ENCODE measurements at places on chromosomes 13 and 19. TPM values are rescaled to one million over a fixed set of nuclear protein-coding genes. Genes with fewer than 3 reads are reported as not detected.

DNA sequence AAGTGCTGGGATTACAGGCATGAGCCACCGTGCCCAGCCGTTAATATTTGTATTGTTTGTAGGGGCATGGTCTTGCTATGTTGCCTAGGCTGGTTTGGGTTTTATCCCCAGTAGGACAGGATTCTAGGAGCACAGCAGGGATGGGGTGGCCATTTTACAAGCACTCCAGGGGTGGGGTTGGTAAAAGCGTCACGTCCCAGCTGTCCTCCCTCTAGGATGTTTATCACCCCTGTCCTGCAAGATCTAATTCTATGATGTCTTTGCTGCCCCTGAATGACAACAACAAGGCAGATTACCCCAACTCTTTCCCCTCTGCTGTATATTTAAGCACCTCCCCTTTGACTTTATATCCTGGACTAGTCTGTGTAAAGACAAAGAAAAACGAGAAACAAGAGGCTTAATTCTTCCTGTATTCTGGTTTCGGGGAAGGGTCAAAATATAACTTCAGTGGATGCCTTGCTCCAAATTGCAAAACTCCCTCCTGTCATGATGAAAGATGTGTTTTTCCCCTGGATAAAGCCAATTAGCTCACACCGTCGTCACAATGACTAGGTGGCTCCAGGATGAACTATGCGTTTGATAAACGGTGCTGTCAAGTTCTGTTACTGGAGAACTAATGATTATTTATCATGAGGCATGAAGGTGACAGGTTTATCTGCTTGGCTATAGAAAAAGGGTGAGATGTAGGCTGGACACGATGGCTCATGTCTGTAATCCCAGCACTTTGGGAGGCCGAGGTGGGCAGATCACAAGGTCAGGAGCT lies 27.8 kb upstream of the OR1M1 start:
- H3K27ac ChIP-seq, result no peak overlapping the region
- no peaks in the 10 kb centered on the region for H3K27me3 ChIP-seq
- no peak for DNase-seq
- no peaks in the 10 kb centered on the region for H3K36me3 ChIP-seq
- no peaks in the 10 kb centered on the region for H3K4me1 ChIP-seq
- no peak overlapping the region for H3K4me3 ChIP-seq

GRCh38 chr19:17665058-17665457 lies 23.1 kb downstream of the UNC13A start:
- peaks cover 5% of the 10 kb centered on the region for H3K27me3 ChIP-seq
- no peak overlapping the region for H3K4me3 ChIP-seq
- no peak overlapping the region for H3K27ac ChIP-seq
- DNase-seq, result no peak
- no peaks in the 10 kb centered on the region for H3K36me3 ChIP-seq

DNA sequence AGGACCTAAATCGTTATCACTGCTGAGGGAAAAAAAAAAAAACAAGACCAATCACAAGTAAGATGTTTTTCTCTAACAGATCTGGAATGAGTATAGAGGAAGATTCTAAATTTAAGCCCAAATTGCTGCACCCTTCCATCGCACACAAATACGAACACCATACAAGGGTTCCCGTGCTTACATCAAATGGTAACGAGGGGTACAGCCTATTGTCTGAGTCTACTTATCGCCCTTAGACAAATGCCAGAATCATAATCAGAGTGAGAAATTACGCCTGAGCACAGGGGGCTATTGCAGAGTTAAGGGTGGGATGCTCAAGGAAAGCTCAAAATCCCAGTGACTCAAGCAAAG lies 603 bp downstream of the ZC3H13 start:
- no peaks in the 10 kb centered on the region for H3K27me3 ChIP-seq
- no peaks in the 10 kb centered on the region for H3K36me3 ChIP-seq
- peak overlapping the region; percentile 97 for H3K27ac ChIP-seq
- no peak for DNase-seq

- peaks cover 55% of the 10 kb centered on the region for H3K36me3 ChIP-seq
- H3K4me3 ChIP-seq, result no peak overlapping the region
- DNase-seq, result no peak
- peaks cover 24% of the 10 kb centered on the region for H3K4me1 ChIP-seq
Measured at GRCh38 chr13:99527301-99527700, 26.0 kb downstream of the TM9SF2 start.

DNA sequence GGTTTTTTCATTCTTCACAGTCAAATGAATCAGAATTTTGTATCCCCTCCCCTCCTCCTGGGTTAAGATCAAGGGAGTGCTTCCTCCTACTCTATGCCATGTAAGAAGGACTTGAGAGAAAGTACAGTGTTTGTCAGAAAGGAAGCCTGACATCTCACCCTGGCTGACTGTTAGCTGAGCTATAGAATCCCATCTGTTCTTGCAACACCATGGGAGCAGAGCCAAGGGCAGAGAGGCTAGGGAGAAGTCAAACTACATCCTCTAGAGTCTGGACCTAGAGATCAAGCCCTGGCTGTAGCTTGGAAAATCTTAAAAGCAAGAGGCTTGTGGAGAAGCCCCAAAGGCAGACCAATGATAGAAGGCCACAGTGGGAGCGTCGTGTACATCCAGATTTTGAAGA lies 145.9 kb downstream of the OLFM4 start:
- H3K36me3 ChIP-seq, result no peaks in the 10 kb centered on the region
- H3K4me1 ChIP-seq, result no peaks in the 10 kb centered on the region
- DNase-seq, result no peak
- no peak overlapping the region for H3K27ac ChIP-seq
- no peaks in the 10 kb centered on the region for H3K27me3 ChIP-seq
- H3K4me3 ChIP-seq, result no peak overlapping the region

Gene CILP2
- total RNA-seq, result 1.7 TPM

DNA sequence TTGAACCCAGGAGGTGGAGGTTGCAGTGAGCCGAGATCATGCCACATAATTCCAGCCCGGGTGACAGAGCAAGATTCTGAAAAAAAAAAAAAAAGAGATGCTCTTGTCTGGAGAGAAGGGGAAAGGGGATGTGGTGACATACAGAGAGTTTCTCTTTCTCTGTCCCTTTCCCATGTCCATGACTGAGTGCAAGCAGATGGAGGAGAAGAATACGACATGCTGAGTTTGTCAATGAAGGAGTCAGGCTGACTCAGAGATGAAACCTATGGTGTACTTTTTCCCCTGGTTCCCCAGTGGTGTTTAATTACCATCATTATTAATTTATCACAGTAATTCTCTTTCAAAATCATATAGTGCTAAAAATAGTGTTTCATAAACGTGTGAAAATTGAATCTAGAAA lies 448.8 kb downstream of the FOXO1 start:
- no peaks in the 10 kb centered on the region for H3K27me3 ChIP-seq
- peaks cover 33% of the 10 kb centered on the region for H3K4me1 ChIP-seq
- no peaks in the 10 kb centered on the region for H3K36me3 ChIP-seq
- H3K4me3 ChIP-seq, result no peak overlapping the region

GRCh38 chr19:51822325-51822724 lies 27.4 kb downstream of the FPR3 start:
- no peaks in the 10 kb centered on the region for H3K36me3 ChIP-seq
- no peaks in the 10 kb centered on the region for H3K4me1 ChIP-seq
- no peak overlapping the region for H3K27ac ChIP-seq
- DNase-seq, result no peak
- no peaks in the 10 kb centered on the region for H3K27me3 ChIP-seq

Gene ALOX5AP
- total RNA-seq, result 19.0 TPM

- peaks cover 50% of the 10 kb centered on the region for H3K4me1 ChIP-seq
- peak; percentile 17 for DNase-seq
- H3K27ac ChIP-seq, result peak overlapping the region; percentile 79
- H3K4me3 ChIP-seq, result peak overlapping the region; percentile 72
Measured at GRCh38 chr13:99085139-99085807, 107.4 kb upstream of the DOCK9 start.

- H3K4me3 ChIP-seq, result no peak overlapping the region
- no peak for DNase-seq
- H3K4me1 ChIP-seq, result no peaks in the 10 kb centered on the region
- no peaks in the 10 kb centered on the region for H3K27me3 ChIP-seq
- no peaks in the 10 kb centered on the region for H3K36me3 ChIP-seq
Measured at GRCh38 chr19:28264556-28264955, 948.4 kb downstream of the UQCRFS1 start.

GRCh38 chr13:40472427-40473220 lies 193.8 kb downstream of the FOXO1 start:
- no peaks in the 10 kb centered on the region for H3K27me3 ChIP-seq
- H3K4me3 ChIP-seq, result no peak overlapping the region
- H3K27ac ChIP-seq, result no peak overlapping the region
- peaks cover 2% of the 10 kb centered on the region for H3K4me1 ChIP-seq
- no peak for DNase-seq

Gene PALM
- total RNA-seq, result not detected

DNA sequence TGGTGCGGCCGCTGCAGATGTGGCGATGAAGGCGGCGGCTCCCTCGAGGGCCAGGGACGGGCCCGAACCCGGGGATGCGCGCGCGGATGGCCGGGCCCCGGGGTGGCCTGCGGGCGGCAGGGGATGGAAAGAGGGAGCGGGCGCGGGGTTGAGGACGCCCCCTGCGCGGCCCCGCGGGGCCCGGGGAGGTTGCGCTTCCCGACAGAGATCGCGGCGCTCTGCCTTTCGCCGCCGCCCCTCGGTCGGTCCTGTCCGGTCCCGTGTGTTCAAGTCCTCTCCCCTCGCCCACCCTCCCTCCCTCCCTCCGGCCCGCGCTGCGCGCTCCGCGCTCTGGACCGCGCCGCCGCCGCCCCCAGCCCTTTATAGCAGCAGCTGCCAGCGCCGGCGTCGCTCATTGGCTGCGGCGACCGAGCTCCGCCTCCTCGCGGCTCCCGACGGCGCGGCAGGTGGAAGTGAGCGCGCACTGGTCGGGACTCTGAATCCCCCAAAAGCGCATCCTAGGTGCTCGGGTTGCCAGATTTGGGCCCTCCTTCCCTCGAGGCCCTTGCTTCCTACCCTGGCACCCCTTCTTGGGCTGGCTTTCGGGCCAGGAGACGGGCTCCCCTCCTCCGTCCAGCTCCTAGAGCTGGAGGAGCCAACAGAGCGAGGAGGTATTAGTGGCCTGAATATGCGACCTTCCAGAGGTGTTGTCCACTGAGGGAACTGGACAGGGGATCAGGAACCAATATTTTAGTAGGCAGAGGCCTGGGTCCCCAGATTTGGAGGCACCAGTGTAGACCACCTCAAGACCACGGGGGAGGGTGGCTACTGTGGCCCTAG lies at the start of gene ELAVL3:
Gene ELAVL3, minus strand, starts transcription at position 332 of the 819 bp plus-strand sequence. CDS start 438 bp downstream, outside the sequence.
- H3K36me3 ChIP-seq, result peaks cover 3% of the 10 kb centered on the region
- peaks cover 36% of the 10 kb centered on the region for H3K4me1 ChIP-seq
- no peak within 1 kb of the TSS for H3K27ac ChIP-seq
- peak within 1 kb of the TSS; percentile 7 for H3K4me3 ChIP-seq
- no peak for DNase-seq
- H3K27me3 ChIP-seq, result peaks cover 35% of the 10 kb centered on the region

Gene ADGRE3
- not detected for total RNA-seq

All from CD4-positive, alpha-beta T cell (primary cell).